ENCODE measurements at places on chromosomes 3 and 15.
A peak's percentile ranks its signal among the peaks of the same experiment; 100 is the strongest.

DNA sequence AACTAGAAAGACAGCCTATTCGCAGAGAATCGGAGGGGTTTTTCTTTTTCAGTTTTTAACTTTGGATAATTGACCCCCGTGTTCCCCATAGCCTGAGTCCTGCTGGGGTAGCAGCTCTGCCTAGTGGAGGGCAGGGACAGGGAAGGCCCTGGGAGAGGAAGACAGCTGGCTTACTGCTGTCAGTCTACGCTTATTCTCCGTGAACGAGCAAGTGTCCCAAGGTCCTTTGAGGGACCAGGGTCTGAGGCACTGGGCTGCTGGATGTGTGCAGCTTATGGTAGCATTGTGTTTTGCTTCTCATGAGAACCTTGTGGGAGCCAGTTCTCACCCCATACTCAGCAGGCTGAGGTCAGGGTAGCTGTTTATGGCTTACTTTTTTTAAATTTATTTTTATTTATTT lies 3.0 kb downstream of the LIMD1 start:
- DNase-seq: no peak

GRCh38 chr3:128133273-128133883 lies 9.8 kb upstream of the RUVBL1 start:
- no peak for DNase-seq

GRCh38 chr3:140292684-140293083 lies 357.7 kb downstream of the CLSTN2 start:
- DNase-seq: peak; percentile 5

- DNase-seq: no peak
Measured at GRCh38 chr3:53728606-53729005, 117.6 kb downstream of the CHDH start.

GRCh38 chr3:168714609-168715240 lies 619.0 kb upstream of the GOLIM4 start:
- no peak for DNase-seq

Data from DMS153 (cell line).